Activated T-cell treated with anti-CD3 and anti-CD28 coated beads, Interleukin-2, amount 50 U/mL, for 72 hours (primary cell): ENCODE measurements at places on chromosomes 4 and X. TPM values are rescaled to one million over a fixed set of nuclear protein-coding genes. Genes with fewer than 3 reads are reported as not detected.

Gene MAGED4B
- total RNA-seq, result 3.0 TPM

Gene HOPX
- 71.1 TPM for total RNA-seq

Gene UBA6
- total RNA-seq, result 98.6 TPM

Gene IL13RA2
- not detected for total RNA-seq

Gene MAGEC2
- total RNA-seq, result not detected

Gene SSX2B
- total RNA-seq, result not detected

Gene TIGD4
- 0.43 TPM for total RNA-seq

Gene GABRG1
- total RNA-seq, result not detected

Gene CYP2U1
- 2.8 TPM for total RNA-seq

Gene POF1B
- 0.12 TPM for total RNA-seq

Gene SMR3B
- not detected for total RNA-seq

Gene RPL34
- 1,826 TPM for total RNA-seq

Gene MXRA5
- total RNA-seq, result not detected

Gene CENPVL1
- total RNA-seq, result not detected

Gene GABRB1
- total RNA-seq, result not detected

Gene GLRA2
- not detected for total RNA-seq

Gene CCKAR
- total RNA-seq, result not detected

Gene RIBC1
- 0.46 TPM for total RNA-seq

Gene CT45A3
- not detected for total RNA-seq

Gene IL9R
- 5.2 TPM for total RNA-seq

Gene MTMR8
- total RNA-seq, result 5.0 TPM

Gene SMIM10L2A
- 0.24 TPM for total RNA-seq

Gene NDP
- not detected for total RNA-seq

Gene PLP1
- not detected for total RNA-seq

Gene ASMT
- total RNA-seq, result 0.21 TPM

Gene TRPC3
- total RNA-seq, result 0.46 TPM

Gene ARHGAP36
- total RNA-seq, result not detected

Gene CACNA1F
- total RNA-seq, result 4.1 TPM

Gene ATOH1
- total RNA-seq, result not detected

Gene ADGRG4
- total RNA-seq, result not detected

Gene WDR17
- 0.63 TPM for total RNA-seq

Gene CXXC4
- total RNA-seq, result 0.07 TPM

Gene BMX
- total RNA-seq, result not detected

Gene GAGE12H
- not detected for total RNA-seq

Gene DTHD1
- 13.5 TPM for total RNA-seq
